ENCODE measurements at places on chromosomes 12 and 14.

- H3K27ac ChIP-seq = no peak overlapping the region
- H3K4me1 ChIP-seq = peaks cover 24% of the 10 kb centered on the region
Measured at GRCh38 chr12:85627584-85627983, 208.6 kb downstream of the RASSF9 start.

DNA sequence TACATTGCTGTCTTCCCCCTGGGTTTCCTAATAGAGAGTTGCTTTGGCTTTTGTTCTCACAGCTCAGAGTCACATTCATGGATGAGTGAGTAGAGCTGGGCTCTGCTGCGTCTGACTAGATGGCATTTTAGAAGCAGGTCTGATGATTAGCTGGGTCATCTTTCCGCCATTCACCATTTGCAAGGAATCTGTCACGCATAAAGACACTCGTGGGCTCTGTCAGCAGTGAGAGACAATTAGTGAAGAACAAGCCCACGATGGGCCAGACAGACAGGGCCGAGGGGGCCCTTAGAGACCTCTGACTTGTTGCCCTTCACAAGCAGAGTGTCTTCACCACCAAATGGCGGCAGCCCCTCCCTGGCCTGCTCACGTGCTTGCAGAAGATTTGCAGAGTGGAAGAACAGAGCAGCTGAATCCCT lies 175.0 kb downstream of the CRADD start:
- H3K4me3 ChIP-seq = no peak overlapping the region
- DNase-seq = no peak
- no peaks in the 10 kb centered on the region for H3K4me1 ChIP-seq
- no peaks in the 10 kb centered on the region for H3K27me3 ChIP-seq

GRCh38 chr14:89915114-89915878 lies 39.2 kb downstream of the EFCAB11 start:
- H3K27ac ChIP-seq = no peak overlapping the region
- H3K27me3 ChIP-seq = no peaks in the 10 kb centered on the region
- H3K4me3 ChIP-seq = no peak overlapping the region
- H3K36me3 ChIP-seq = no peaks in the 10 kb centered on the region
- DNase-seq = no peak

- DNase-seq = no peak
- H3K27ac ChIP-seq = no peak overlapping the region
- no peaks in the 10 kb centered on the region for H3K4me1 ChIP-seq
- no peak overlapping the region for H3K4me3 ChIP-seq
- no peaks in the 10 kb centered on the region for H3K36me3 ChIP-seq
- no peaks in the 10 kb centered on the region for H3K27me3 ChIP-seq
Measured at GRCh38 chr14:41446008-41446407, 160.7 kb upstream of the LRFN5 start.

- H3K27ac ChIP-seq = no peak overlapping the region
- H3K4me1 ChIP-seq = no peaks in the 10 kb centered on the region
- no peaks in the 10 kb centered on the region for H3K36me3 ChIP-seq
- no peak for DNase-seq
- no peak overlapping the region for H3K4me3 ChIP-seq
Measured at GRCh38 chr12:103915306-103915705, 14.9 kb upstream of the HSP90B1 start.

DNA sequence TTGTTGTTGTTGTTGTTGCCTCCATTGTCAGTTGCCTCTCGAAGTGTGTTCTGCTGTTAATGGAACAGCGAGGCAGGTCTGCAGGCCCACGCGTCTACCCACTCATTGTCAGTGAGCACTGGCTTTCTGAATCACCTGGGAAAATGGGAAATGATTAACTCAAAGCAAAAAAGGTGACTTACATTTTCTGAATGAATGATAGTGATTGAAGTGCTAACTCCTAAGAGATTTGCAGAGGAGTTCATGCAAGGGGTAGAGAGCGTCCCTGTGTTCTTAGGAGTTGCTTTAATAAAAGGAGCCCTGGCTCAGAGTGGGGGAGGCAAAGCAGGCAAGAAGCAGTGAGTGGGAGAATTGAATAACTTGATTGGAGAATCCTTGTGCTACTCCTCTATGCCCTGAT lies 177.6 kb downstream of the CAND1 start:
- DNase-seq = no peak
- no peaks in the 10 kb centered on the region for H3K4me1 ChIP-seq
- H3K4me3 ChIP-seq = no peak overlapping the region
- no peaks in the 10 kb centered on the region for H3K27me3 ChIP-seq
- H3K27ac ChIP-seq = no peak overlapping the region
- no peaks in the 10 kb centered on the region for H3K36me3 ChIP-seq

DNA sequence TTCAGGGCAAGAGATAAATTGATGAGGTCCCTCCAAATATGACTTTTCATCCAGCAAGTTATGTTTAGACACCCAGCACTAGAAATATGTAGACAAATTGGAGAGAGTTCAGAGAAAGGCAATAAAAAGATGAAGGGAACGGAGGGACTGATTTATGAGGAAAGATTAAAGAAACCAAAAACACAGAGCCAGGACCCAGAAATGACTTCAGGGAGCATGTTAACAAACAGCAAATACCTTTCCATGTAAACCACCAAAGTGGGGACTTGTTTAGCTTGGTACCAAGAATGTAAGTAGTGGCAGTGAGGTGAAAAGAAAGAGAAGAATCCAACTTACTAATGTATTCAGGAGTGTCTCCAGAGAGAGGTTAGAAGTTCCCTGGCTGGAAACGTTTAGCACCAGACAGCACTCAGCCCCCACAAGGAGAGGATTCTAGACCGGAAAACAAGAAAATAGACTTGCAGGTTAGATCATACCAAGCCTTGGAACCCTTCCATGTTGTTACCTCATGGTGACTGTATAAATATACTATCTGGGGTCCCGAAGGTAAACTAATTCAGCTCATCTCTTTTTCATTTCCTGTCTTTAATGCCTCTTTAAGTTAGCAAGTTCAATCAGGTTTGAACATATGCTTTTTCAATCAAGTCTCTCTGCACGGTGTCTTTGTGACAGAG lies 79.2 kb downstream of the TBC1D30 start:
- H3K27ac ChIP-seq = no peak overlapping the region
- no peaks in the 10 kb centered on the region for H3K36me3 ChIP-seq
- H3K4me1 ChIP-seq = no peaks in the 10 kb centered on the region
- no peak for DNase-seq
- no peaks in the 10 kb centered on the region for H3K27me3 ChIP-seq
- H3K4me3 ChIP-seq = no peak overlapping the region

GRCh38 chr12:129203456-129203855 lies 350.2 kb downstream of the GLT1D1 start:
- no peak for DNase-seq
- no peak overlapping the region for H3K4me3 ChIP-seq
- H3K4me1 ChIP-seq = no peaks in the 10 kb centered on the region

- no peaks in the 10 kb centered on the region for H3K4me1 ChIP-seq
- no peak for DNase-seq
- no peaks in the 10 kb centered on the region for H3K27me3 ChIP-seq
- no peak overlapping the region for H3K4me3 ChIP-seq
Measured at GRCh38 chr12:1864867-1865266, 44.5 kb downstream of the LRTM2 start.

GRCh38 chr12:67370979-67371378 lies 101.8 kb downstream of the CAND1 start:
- H3K27me3 ChIP-seq = no peaks in the 10 kb centered on the region

- no peak for DNase-seq
- H3K27ac ChIP-seq = no peak overlapping the region
- no peaks in the 10 kb centered on the region for H3K36me3 ChIP-seq
- H3K27me3 ChIP-seq = no peaks in the 10 kb centered on the region
- no peaks in the 10 kb centered on the region for H3K4me1 ChIP-seq
Measured at GRCh38 chr14:70827752-70828151, 18.4 kb upstream of the MAP3K9 start.

DNA sequence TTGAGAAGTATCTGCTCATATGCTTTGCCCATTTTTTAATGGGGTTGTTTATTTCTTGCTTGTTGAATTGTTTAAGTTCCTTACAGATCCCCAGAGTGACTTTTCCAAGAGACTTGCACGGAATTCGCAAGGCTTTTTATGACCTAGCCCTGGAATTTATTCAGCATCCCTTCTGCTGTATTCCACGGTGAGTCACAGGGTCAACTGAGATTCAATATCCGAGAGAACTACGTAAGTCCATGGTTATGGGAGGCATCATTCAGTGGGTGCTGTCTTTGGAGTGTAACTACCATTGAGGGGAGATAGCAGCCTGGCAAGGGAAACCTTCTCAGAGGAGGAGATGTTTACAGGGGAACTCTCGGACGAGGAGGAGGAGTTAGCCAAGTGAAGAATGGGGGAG lies 20.9 kb upstream of the GPRC5A start:
- H3K4me1 ChIP-seq = no peaks in the 10 kb centered on the region
- no peak overlapping the region for H3K4me3 ChIP-seq
- no peak overlapping the region for H3K27ac ChIP-seq
- no peaks in the 10 kb centered on the region for H3K36me3 ChIP-seq

- no peak overlapping the region for H3K4me3 ChIP-seq
- H3K4me1 ChIP-seq = no peaks in the 10 kb centered on the region
- no peaks in the 10 kb centered on the region for H3K36me3 ChIP-seq
- H3K27ac ChIP-seq = no peak overlapping the region
Measured at GRCh38 chr14:56145965-56146364, 27.8 kb downstream of the PELI2 start.

GRCh38 chr14:50225974-50226297 lies 5.4 kb downstream of the SOS2 start:
- H3K36me3 ChIP-seq = no peaks in the 10 kb centered on the region
- H3K4me3 ChIP-seq = no peak overlapping the region
- DNase-seq = no peak
- no peaks in the 10 kb centered on the region for H3K27me3 ChIP-seq
- peaks cover 28% of the 10 kb centered on the region for H3K4me1 ChIP-seq

GRCh38 chr12:976644-977043 lies 14.4 kb upstream of the ERC1 start:
- H3K27ac ChIP-seq = no peak overlapping the region
- H3K4me3 ChIP-seq = no peak overlapping the region
- H3K4me1 ChIP-seq = no peaks in the 10 kb centered on the region

DNA sequence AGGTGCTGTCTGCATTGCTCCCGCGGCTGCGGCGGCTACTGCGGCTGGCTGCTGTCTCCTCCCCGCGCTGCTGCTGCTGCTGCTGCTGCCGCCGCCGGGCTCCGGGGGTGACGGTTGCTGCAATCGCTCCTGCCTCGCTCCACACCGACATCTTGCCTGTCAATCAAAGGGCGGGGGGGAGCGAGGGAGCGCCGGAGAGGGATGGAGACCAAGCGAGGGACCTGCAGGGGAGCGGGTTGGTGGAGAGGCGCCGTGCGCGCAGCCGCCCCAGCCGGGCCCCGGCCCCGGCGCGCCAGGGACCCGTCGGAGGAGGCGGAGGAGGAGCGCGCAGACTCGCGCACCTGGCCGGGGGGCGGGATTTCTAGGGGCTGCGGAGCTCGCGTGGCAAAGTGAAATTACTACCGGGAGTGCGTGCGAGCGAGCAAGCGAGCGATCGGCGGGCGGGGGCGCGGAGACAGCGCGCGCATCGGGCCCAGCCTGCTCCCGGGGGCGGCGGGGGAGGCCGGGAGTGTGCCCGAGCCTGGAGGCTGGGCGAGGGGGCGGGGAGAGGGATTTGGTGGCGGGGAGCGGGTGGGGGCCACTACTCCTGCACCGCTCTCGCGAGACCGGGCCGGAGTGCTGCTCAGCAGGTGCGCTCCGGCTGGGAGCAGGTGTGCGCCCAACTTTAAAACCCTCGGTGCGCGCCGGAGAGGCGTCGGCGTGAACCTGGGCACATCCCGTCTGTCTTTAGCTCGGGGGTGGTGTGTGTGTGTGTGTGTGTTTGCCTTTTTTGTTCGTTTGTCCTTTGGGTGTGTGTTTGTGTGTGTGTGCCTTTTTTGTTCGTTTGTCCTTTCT lies at the start of gene KSR2:
Gene KSR2, minus strand, starts transcription at position 165 of the 834 bp plus-strand sequence. CDS start 735 bp downstream, outside the sequence.
- no peaks in the 10 kb centered on the region for H3K36me3 ChIP-seq
- no peaks in the 10 kb centered on the region for H3K4me1 ChIP-seq
- H3K27ac ChIP-seq = no peak within 1 kb of the TSS
- H3K27me3 ChIP-seq = peaks cover 4% of the 10 kb centered on the region

- H3K27ac ChIP-seq = peak within 1 kb of the TSS; percentile 85
- DNase-seq = no peak
- peaks cover 28% of the 10 kb centered on the region for H3K4me1 ChIP-seq
- no peaks in the 10 kb centered on the region for H3K36me3 ChIP-seq
- H3K27me3 ChIP-seq = no peaks in the 10 kb centered on the region
Measured at GRCh38 chr12:57590864-57591781, at the start of gene PIP4K2C. Gene PIP4K2C, plus strand, starts transcription at chr12:57591192. Its CDS starts 98 bp downstream, at chr12:57591290.

- H3K4me1 ChIP-seq = peaks cover 6% of the 10 kb centered on the region
- H3K27me3 ChIP-seq = no peaks in the 10 kb centered on the region
- no peak overlapping the region for H3K4me3 ChIP-seq
Measured at GRCh38 chr14:88515499-88516221, 39.1 kb downstream of the PTPN21 start.

- no peak for DNase-seq
- H3K4me3 ChIP-seq = no peak overlapping the region
- H3K36me3 ChIP-seq = no peaks in the 10 kb centered on the region
- no peak overlapping the region for H3K27ac ChIP-seq
- H3K4me1 ChIP-seq = no peaks in the 10 kb centered on the region
- H3K27me3 ChIP-seq = no peaks in the 10 kb centered on the region
Measured at GRCh38 chr12:9143929-9144729, 28.4 kb upstream of the A2M start.

DNA sequence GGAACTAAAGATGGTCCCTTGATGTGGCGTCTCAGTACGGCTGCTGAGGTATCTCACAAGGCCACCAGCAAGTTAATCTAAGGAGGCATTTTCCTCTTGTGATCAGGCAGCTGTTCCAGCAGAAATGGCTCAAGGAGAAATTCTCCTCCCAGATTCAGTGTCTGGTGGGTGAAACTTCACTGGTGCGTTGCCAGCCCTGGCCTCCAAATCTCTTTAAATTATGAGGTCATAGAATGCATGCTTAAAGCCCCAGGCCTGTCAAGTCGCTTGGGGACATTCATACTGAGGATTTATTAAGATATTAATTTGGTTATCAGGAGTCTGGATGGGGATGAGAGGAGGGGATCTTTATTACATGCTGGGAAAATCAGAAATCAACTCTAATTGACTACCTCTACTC lies 72.9 kb downstream of the PPP2R5C start:
- H3K36me3 ChIP-seq = no peaks in the 10 kb centered on the region
- no peaks in the 10 kb centered on the region for H3K27me3 ChIP-seq
- H3K4me1 ChIP-seq = peaks cover 32% of the 10 kb centered on the region
- peak overlapping the region; percentile 73 for H3K27ac ChIP-seq
- no peak overlapping the region for H3K4me3 ChIP-seq
- DNase-seq = no peak

- peaks cover 5% of the 10 kb centered on the region for H3K36me3 ChIP-seq
- no peak for DNase-seq
- H3K27me3 ChIP-seq = no peaks in the 10 kb centered on the region
- peaks cover 18% of the 10 kb centered on the region for H3K4me1 ChIP-seq
Measured at GRCh38 chr14:102442241-102443211, 67.0 kb downstream of the ANKRD9 start.
